ENCODE measurements at places on chromosomes 7 and 10. TPM values are rescaled to one million over a fixed set of nuclear protein-coding genes. Genes with fewer than 3 reads are reported as not detected.
A peak's percentile ranks its signal among the peaks of the same experiment; 100 is the strongest.

The CFAP70 gene
- 0.43 TPM for total RNA-seq

DNA sequence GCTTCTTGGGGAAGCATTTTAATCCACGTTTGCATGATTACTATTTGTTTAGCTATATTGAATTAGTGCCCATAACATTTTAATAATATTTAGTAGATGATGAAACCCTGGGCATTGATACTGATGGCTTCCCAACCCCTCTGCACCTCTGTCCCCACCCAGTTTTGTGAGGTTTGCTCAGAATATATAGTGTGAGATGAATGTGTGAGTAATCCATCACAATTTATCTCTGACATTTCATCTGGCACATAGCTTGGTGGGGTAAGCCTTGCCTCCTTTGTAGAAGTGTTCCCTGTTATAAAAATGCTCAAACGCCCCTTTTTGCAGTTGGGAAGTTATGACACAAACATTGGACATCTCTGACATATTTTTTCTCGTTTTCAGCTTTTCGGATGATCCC lies 104.2 kb downstream of the WNT2 start:
- no peak overlapping the region for H3K4me3 ChIP-seq
- H3K36me3 ChIP-seq = no peaks in the 10 kb centered on the region
- peaks cover under 1% of the 10 kb centered on the region for H3K4me1 ChIP-seq

DNA sequence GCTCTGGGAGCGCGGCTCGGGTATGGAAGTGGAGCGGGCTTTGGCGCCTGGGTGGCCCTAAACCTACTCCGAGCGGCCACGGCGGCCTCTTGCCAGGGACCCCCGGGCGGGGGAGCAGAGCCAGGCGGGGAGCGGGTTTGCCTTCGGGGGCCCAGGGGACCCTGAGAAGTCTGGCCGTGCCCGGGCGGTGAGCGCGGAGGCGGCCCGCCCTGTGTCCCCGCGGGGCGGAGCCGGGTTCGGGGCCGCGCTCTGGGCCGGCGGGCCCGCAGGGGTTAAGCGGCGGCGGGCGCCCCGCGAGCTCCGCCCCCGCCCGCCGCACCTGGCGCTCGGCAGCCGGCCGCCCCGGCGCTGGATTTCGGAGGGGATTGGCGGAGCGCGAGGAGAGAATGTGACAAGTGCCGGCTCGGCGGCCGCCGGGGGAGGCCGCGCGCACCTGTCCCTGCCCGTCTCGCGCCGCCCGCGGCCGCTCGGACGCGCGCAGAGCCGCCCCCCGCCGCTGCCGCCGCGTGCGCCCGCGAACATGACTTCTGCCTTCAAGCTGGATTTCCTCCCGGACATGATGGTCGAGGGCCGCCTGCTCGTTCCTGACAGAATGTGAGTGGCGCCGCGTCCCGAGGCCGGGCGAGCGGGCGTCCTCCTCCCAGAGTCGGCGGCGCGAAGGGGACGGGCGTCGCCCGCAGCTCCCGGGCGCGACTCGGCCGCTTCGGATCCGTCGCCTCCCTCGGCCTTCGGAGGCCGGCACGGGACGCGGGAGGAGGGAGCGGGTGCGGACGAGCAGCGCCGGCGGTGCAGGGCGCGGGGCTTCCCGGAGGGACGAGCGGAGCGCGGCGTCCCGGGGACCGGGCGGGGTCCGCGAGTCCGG lies at the start of gene CELF2:
CELF2 (plus strand) TSS at position 303 of the 862 bp plus-strand sequence; CDS start at position 521, 218 bp downstream.
- no peaks in the 10 kb centered on the region for H3K36me3 ChIP-seq
- H3K27ac ChIP-seq = no peak within 1 kb of the TSS
- peak within 1 kb of the TSS; percentile 57 for H3K4me3 ChIP-seq
- peak; percentile 31 for DNase-seq
- H3K4me1 ChIP-seq = peaks cover 7% of the 10 kb centered on the region

- peak overlapping the region; percentile 47 for H3K4me3 ChIP-seq
- no peaks in the 10 kb centered on the region for H3K27me3 ChIP-seq
- H3K4me1 ChIP-seq = peaks cover 52% of the 10 kb centered on the region
- H3K36me3 ChIP-seq = peaks cover 7% of the 10 kb centered on the region
These were observed 14.3 kb downstream of the TES start for GRCh38 chr7:116224492-116225098.

DNA sequence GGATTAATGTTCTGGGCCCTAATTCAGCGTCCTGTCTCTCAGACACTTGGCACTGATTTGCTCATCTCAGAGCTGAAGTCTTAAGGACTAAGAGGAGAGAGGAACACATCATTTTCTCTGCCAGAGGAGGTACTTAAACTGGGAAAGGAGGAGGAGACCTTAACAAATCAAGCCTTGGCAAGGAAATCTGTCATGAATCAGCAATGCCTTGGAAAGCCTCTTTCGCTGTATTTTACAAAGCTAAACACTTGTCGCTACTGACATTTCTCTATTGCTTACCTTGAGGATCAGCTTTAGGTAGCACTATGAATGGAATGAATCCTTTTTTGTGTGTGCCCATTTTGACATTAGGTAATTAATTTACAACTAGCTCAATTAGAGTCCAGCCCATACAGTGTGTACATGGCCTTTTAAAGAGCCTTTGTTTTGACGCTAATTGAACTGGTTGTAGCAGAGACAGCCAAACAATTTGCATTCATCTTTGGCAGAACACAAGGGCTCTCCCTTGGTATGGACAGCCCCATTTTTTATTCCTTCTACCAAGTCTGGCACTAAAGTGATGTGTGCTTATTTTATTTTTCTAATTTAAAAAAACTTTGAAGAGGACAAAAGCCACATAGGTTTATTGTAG lies 37.4 kb downstream of the AUTS2 start:
- no peaks in the 10 kb centered on the region for H3K36me3 ChIP-seq
- no peaks in the 10 kb centered on the region for H3K4me1 ChIP-seq
- no peak overlapping the region for H3K4me3 ChIP-seq
- H3K27me3 ChIP-seq = peaks cover 2% of the 10 kb centered on the region
- no peak overlapping the region for H3K27ac ChIP-seq
- no peak for DNase-seq

DNA sequence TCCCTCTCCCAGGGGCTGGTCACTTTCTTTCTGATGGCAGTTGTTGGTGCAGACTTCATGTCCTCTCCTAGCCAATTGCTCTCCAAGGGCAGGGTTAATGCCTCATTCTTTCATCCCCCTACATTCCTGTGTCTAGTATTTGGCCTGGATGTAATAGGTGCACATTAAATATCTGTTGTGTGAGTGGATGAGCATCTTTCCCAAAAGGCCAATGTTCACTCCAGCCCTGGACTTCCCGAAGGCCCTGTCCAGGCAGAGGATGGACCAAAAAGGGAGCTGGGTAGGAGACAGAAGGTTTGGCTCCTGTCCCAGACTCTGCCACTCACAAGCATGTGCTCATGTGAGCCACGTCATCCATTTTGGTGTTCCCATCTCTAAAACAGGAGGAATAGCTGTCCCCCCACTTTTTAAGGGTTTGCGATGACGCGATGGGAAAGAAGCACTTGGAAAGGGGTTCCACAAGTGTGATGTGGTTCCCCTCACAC lies 47.5 kb downstream of the RGS10 start:
- no peaks in the 10 kb centered on the region for H3K27me3 ChIP-seq
- no peak for DNase-seq
- H3K4me1 ChIP-seq = peaks cover 58% of the 10 kb centered on the region
- peaks cover 40% of the 10 kb centered on the region for H3K36me3 ChIP-seq
- H3K27ac ChIP-seq = peak overlapping the region; percentile 38
